Stimulated activated naive CD8-positive, alpha-beta T cell treated with anti-CD3 and anti-CD28 coated beads, Interleukin-15, amount 100 ng/mL, for 72 hours (primary cell): ENCODE measurements at places on chromosomes 5 and 9.
A peak's percentile ranks its signal among the peaks of the same experiment; 100 is the strongest.

GRCh38 chr5:73253047-73253660 lies 80.2 kb downstream of the TMEM174 start:
- no peak for DNase-seq

- DNase-seq: no peak
Measured at GRCh38 chr9:109199676-109200075, 32.6 kb upstream of the FRRS1L start.

- DNase-seq: no peak
Measured at GRCh38 chr5:138649775-138650174, 74.6 kb upstream of the HSPA9 start.

- no peak for DNase-seq
Measured at GRCh38 chr5:34059977-34060376, 17.0 kb upstream of the C1QTNF3 start.

DNA sequence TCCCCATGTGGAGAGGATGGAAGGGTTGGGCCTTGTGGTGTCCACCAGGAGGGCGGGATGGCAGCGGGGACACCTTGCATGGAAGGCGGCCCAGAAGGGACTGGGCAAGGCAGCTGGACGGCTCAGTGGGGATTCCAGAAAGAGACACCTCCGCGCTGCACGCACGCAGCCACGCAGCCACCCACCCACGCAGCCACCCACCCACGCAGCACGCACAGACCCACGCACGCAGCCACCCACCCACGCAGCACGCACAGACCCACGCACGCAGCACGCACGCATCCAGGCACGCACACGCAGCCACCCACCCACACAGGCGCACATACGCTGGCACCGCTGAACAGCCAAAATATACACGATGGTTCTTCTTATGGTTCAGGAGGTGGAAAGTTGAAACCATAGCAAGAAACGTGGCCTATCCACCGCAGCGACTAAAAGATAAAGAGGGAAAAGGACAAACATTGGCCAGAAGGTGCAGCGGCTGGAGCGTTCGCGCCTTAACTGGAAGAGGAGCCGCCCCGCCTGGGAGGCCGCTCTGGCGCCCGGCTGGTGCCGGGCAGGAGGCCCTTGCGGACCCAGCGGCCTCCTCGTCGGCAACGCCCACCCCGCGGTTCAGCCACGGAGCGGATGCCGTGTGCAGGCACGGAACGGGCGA lies 22.2 kb upstream of the EXOC3 start:
- no peak for DNase-seq

GRCh38 chr9:12884736-12885395 lies 110.0 kb downstream of the LURAP1L start:
- DNase-seq: no peak

DNA sequence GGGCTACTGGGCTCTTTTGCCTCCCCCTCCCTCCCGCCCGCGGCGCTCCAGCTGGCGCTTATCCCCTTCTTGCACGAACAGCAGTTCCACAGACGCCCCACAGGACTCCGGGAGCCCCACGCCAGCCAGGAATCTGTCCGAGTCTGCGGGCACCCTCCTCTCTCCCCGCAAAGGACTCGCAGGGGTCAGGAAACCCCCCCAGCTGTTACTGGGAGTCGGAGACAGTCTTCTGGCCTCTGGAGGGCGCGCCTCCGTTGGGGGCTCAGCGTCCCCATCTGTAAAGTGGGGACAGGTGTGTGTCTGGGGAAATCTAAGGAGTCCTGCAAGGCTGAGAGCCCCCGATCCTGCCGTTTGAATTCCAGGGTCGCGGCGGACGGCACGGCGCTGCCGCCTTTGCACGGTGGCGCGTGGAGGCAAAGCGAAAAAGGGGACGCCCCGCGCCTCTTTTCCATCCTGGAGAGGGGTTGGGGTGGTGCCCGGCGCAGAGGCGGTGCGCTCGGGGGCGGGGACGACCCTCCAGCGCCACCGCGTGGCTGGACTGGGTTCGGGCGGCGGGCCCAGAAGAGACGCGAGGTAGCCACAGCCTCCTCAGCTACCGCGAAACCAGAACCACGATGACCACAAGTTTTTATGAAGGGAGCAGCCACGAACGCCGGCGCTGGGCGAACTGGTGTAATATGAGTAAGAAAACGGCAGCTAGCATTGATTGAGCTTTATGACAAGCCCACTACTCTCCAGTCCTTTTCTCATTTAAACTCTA lies 2.8 kb upstream of the CCIN start:
- DNase-seq: peak; percentile 87

DNA sequence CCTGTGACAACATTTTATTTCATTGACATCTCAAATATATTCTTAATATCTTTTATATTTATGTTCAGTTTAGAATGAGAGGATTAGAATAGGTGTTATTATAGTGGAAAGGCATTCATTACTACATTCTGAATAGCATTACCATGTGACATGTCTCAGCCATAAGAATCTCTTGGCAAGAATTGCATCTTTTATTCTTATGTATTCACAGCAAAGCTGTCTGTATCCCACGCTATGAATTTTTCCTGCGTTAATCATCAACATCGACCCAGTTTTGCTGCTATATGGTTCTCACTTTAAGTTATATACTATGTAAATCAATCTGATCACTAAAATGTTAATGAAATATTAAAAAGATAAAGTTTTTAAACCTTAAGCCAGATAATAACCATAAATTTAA lies 248.6 kb downstream of the TMEM232 start:
- no peak for DNase-seq

- no peak for DNase-seq
Measured at GRCh38 chr5:400282-401145, 42.5 kb upstream of the EXOC3 start.

- no peak for DNase-seq
Measured at GRCh38 chr5:179153921-179154345, 93.8 kb downstream of the ZNF354C start.

DNA sequence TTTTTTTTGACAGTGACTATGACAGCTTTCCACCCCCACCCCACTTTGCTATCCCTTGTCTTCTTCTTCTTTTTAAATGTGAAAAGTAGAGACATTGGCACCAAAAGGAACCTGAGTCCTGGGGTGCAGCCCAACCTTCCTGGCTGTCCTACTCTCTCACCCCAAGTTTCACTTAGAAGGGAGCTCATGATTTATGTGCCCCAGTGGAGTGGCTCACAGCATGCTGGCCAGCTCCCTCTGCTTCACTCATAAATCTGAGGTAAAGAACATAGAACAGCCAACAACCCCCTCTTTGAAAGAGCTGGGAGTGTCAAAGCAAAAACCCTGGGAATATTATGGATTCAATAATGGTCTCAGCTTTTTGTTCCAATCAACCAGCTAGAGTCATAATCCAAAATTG lies 196.3 kb upstream of the DAPK1 start:
- no peak for DNase-seq

GRCh38 chr5:102625468-102625867 lies 126.7 kb upstream of the SLCO6A1 start:
- no peak for DNase-seq

- DNase-seq: no peak
Measured at GRCh38 chr5:88238732-88239131, 29.9 kb downstream of the TMEM161B start.

- DNase-seq: no peak
Measured at GRCh38 chr5:12557012-12557411, 652.8 kb upstream of the CTNND2 start.

DNA sequence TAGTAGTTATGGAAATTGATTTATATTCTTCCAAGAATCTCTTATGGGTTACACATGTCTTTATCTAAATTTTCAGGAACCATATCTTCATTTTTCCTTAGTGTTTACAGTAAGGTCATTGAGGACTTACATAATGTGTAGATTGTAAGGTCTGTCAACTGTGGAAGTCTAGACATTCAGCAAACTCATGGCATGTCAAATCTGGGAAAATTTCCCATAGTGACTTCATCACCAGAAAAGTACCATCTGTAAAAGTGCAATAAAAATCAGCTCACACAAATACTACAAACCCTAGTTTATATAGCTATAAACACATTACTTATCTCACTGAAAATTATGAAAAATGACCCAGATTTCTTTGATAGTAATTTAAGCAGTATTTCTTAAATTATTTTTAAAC lies 419.4 kb downstream of the MTRR start:
- DNase-seq: no peak

- no peak for DNase-seq
Measured at GRCh38 chr9:121601194-121601593, 50.2 kb upstream of the DAB2IP start.

GRCh38 chr5:16791036-16791705 lies 144.9 kb downstream of the MYO10 start:
- peak; percentile 12 for DNase-seq

DNA sequence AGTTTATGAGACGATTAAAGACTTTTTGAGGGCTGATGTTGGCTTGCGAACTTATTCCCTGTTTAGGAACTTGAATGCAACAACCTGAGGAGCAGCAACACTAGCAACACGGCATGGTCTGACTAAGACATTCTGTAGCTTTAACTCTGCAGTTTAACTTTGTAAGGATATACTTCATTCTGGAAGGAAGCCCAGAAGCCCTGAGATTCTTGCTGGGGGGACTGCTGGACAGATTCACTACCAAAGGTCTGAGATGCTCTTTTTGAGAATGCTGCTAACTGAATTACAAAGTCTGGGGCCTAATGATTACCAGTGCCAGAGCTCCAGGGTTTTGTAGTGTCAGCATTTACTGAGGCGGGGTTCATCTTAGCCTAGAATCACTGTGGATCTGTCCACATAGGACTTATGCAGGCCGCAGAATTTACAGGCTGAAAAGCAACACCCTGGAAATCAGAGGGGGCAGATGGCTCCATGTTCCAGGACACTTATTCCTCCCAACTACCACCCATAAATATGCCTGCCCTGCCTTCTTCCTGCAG lies 537.1 kb upstream of the CDH18 start:
- no peak for DNase-seq

GRCh38 chr5:141783947-141784296 lies 94.3 kb downstream of the PCDH1 start:
- no peak for DNase-seq

DNA sequence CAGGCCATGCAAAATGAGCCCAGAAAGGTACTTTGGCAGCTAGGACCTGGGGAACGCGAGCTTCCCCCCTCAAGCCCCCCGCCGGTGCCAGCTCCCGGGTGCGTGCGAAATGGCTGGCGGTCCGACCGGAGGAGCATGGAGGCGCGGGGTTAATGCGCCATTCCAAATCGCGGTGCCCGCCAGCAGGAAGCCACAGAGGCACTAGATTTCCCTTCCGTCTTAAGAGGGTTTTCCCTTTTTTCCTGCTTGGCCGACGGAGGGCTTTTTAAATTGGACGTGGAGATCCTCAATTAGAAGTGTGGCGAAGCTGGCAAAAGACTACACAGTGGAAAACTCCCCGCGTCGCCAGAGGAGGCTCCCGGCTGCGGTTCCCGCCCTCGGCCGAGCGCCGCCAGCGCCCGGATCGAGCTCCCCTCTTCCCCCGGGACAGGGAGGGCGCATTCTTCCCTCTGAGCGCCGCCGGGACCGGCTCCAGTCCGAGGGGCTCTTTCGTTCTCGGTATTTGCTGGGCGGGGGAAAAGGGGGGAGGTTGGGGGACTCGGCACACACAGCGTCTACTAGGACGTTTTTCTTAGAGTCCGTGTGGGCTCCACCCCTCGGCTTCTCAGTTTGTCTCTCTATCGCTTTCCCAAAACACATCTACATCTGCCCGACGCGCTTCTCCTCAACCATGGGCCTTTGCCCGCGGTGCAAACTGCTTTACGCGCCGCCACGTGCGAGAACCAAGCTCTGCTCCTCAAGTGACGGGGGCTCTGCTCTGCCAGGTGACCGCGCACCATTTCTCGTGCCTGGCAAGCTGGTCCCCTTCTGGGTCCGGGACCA lies 3.0 kb downstream of the GDNF start:
- DNase-seq: no peak

- peak; percentile 27 for DNase-seq
Measured at GRCh38 chr5:170393235-170393634, 4.1 kb upstream of the KCNMB1 start.

GRCh38 chr5:1335540-1336095 lies 9.3 kb downstream of the CLPTM1L start:
- DNase-seq: no peak

GRCh38 chr9:109369285-109369684 lies 48.4 kb upstream of the EPB41L4B start:
- DNase-seq: no peak

DNA sequence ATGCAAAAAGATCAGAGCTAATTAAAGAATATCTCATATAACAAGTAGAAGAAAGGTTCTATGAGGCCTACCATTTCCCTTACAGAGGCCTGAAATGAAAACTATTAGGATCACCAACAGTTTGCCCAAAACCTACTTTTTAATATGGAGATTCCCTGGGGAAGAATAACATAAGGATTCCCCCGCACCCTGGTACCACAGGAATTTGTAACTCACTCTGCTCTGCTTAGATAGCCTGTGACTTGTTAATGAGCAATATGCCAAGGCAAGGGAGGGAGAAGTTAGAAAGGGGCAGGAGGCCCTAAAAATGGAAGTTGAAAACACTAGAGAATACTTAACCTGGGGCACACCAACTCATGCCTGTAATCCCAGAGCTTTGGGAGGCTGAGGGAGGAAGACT lies 107.0 kb downstream of the CDH6 start:
- no peak for DNase-seq

DNA sequence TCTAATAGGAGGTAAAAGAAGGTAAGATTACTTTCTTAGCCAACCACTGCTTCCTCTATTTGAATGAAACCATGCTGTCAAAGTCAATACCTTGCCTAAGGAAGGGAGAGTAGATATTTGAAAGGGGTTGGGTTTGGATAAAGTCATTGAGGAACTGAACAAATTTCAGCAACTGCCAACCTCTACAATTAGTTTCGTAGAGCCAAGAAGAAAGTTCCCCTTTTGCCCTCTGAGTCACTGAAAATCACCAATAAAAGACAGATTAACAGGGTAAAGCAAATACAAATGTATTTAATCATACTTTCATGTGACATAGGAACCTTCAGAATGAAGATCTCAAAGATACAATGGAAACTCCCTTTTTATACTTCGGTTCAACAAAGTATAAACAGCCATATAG lies 615.7 kb downstream of the GABRG2 start:
- no peak for DNase-seq

DNA sequence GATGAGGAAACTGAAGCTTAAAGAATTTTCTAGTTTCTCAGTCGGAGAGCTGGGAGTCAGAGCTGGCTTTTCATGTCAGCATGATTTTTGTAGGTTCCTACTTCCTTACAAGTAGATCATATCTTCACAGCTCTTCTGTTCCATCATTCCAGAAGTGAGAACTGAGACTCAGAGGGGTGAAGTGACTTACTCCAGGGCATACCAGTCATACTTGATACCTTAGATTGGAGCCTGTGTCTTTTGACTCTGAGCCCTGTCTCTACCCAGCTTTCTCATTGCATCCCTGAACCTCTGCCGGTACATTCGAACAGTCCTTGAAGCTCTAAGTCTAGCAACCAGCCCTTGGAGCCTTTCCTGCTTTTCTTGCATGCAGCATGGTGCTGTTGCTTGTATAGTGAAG lies 53.3 kb downstream of the MCCC2 start:
- no peak for DNase-seq

GRCh38 chr9:93517331-93517730 lies 59.1 kb upstream of the PHF2 start:
- no peak for DNase-seq
